ENCODE measurements at places on chromosomes 12 and 14.

GRCh38 chr14:68766299-68767247 lies 26.3 kb downstream of the ZFP36L1 start:
- DNase-seq, result no peak

- no peak for DNase-seq
Observed at GRCh38 chr14:38208618-38209562, 1.2 kb downstream of the SSTR1 start.

DNA sequence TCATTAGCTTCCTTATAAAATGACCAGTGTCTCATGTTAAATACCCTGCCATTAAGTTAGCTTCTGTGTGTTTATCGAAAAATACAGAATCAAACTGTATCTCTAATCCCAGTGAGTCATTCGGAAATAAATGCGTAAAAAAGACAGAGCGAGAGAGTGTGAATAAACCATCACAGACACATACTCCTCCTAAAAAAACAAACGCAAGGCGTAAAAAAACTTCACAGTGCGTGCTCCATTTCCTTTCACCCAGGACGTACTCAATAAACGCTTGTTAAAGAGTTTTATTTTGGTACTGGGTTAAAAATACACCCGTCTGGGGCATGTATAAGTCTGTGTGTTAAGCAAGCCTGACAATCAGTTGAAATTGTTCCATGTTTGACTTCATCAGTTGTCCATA lies 58.8 kb upstream of the ISM2 start:
- DNase-seq, result no peak

DNA sequence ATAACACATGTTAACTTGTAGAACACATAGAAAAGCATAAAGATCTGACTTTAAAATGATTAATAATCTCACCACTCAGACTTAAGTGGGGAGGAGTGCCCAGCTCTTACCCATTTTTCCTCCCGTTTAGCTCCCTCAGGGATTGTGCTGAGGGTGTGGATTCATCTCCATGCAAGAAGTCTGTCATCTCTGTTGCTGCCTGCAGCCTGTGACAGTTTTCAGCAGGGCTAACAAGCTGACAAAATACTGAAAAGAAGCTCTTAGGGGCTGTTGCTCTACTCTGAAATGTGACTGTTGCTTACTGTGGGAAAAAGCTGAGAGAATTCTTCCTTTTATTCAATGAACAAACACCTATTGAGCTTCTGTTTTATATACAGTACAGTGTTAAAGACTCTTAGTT lies 216.2 kb downstream of the CPNE8 start:
- DNase-seq, result no peak

- DNase-seq, result no peak
Observed at GRCh38 chr14:95346820-95347219, 27.1 kb upstream of the CLMN start.

GRCh38 chr14:52988139-52988538 lies 37.3 kb upstream of the FERMT2 start:
- no peak for DNase-seq

DNA sequence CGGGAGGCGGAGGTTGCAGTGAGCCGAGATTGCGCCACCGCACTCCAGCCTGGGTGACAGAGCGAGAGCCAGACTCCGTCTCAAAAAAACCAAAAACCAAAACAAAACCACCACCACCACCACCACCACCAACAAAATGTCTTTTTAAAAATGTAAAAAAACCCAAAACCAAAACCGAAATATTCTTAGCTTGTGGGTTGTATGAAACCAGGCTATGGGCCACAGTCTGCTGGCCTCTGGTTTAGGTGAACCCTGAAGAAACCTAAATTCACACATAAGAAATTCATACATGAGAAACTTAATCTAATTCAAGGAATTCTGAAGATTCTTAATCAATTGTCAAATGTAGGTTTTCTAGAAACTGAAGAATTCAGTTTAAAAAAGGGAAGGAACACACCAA lies 37.6 kb downstream of the INSM2 start:
- DNase-seq, result no peak

GRCh38 chr14:104082807-104083206 lies 2.7 kb upstream of the ASPG start:
- DNase-seq, result no peak

- DNase-seq, result no peak
Observed at GRCh38 chr12:127398016-127398710, 868.8 kb upstream of the TMEM132C start.

- DNase-seq, result no peak
Observed at GRCh38 chr12:39064708-39065107, 159.3 kb upstream of the CPNE8 start.

DNA sequence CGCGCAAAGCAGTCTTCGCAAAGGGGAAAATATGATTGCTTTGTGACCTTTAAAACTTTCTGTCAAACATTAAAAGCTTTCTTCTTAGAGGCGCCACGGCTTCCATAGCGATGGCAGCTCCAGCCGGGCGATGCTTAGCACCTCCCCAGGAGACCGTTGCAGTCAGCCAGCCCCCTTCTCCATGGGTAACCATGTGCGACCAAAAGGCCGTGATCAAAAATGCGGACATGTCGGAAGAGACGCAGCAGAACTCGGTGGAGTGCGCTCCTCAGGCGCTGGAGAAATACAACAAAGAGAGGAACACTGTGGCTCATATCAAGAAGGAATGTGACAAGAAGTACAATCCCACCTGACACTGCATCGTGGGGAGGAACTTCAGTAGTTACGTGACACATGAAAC lies 12.7 kb upstream of the STON2 start:
- DNase-seq, result no peak

DNA sequence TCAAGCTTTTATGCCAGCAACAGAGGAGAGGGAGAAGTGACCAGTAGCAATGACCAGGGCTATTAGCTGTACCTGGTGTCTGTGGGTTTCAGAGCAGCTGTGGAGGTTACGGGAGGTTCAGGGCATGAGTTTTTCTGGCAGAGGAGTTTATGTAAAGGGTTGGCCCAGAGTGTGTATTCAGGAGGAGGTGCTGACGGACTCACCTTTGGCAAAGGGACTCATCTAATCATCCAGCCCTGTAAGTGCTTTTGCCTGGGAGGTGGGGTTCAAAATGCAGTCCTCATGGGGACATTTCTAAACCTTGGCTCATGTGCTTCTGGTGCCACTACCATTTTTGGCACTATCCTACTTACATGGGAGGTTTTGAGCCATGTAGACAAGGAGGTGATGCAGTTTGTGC lies 95.3 kb downstream of the DAD1 start:
- DNase-seq, result no peak

DNA sequence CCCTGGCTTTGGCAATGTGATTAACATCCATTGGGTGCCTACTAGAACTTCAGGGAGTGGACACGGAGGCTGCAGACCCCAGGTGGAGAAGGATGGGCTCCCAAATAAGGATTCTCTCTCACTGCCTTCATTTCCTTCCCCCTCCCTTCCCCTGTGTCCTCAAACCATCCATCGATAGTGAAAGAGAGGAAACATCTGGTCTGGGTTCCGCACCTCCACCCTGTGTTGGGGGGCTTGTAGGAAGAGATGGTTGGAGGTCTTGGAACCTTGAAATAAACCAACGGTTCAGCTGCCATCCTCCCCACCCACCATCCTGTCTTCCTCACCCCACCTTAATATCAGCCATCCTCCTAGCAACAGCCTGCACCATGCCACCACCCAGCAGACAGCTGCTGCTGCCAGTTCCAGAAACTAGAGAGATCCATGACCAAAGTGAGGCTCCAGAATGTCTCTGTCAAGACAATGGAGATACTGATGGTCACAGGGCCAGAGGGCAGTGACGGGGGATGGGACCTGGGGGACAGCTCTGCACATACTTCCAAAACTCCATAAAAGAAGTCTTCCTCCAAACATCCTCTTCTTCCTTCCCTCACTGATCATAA lies 153.1 kb upstream of the CCND2 start:
- no peak for DNase-seq

- no peak for DNase-seq
Observed at GRCh38 chr12:5648692-5649359, 216.9 kb downstream of the NTF3 start.

DNA sequence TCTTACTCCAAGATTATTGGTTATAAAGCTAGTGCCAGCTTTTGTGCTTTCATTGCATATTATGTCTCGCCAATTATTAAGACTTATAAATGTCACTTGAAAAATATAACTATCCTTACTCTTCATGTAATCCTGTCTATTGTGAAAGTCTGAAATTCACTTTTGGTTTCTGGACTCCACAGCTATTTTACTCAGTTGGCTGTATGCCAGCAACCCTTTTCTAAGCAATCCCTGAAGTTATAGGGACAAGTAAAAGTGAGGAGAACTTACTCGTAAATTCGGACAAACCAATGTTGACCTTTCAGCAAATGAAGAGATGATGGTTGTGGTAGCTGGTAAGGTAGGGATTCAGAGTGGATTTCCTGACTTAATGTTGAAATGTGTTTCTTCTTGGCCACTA lies 196.3 kb downstream of the NPAS3 start:
- DNase-seq, result no peak

DNA sequence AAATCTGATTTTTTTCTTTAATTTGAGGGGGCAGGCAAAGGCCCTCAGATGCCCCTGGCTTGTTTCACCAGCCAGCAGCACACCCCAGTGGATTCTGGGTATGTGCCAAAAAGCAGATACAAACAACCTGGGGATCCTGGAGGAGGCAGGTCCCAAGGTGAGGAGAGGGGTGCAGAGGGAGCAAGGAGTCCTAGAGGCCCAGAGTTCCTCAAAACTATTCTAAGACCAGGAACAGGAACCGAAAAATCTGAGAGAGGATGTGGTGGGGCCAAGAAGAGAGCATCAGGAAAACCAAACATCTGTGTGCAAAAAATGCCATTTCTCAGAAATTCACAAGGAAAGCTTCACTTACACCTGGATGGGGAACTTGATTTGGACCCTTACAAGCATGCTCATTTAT lies 8.2 kb downstream of the KCNA5 start:
- DNase-seq, result no peak

GRCh38 chr12:106003297-106003696 lies 135.5 kb downstream of the NUAK1 start:
- DNase-seq, result no peak

DNA sequence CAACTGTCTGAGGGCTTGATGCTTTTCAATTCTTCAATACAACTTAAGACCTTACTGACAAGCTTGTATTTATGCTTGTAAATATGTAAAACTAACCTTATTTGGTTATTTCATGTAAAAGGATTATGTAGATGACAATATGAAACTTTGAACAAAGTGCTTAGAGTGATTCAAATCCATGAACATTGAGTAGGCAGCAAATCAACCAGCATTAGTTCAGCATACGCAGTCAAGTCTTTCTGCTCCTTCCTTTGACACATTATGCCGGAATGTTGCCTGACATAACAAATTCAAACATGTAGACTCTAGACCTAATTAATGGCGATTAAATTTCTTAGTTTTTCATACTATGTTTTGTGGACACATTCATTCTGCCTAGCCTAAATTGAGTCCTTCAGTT lies 105.2 kb downstream of the FGD4 start:
- DNase-seq, result no peak

- no peak for DNase-seq
Observed at GRCh38 chr12:116620124-116620491, 60.9 kb downstream of the MAP1LC3B2 start.

- DNase-seq, result no peak
Observed at GRCh38 chr12:124871297-124871696, 7.6 kb upstream of the SCARB1 start.

DNA sequence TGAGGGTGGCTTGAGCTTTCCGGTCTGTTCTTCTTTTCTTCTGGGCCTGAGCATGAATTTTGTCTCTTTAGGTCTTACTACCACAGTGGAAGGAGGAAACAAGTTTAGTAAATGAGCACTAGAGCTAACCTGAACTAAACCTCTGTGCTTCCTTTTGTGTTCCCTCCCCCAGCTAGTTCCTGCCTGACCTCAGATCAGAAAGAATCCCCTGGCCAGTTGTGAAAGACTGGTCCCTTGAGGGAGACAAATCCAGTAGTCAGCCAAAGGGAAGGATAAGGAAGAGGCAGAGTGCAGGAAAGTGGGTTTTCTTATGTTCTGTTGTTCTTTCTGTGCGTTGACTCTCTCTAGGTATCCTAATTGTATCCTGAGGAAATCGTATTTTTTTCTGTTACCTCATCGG lies 17.5 kb downstream of the ZNF664 start:
- DNase-seq, result no peak

DNA sequence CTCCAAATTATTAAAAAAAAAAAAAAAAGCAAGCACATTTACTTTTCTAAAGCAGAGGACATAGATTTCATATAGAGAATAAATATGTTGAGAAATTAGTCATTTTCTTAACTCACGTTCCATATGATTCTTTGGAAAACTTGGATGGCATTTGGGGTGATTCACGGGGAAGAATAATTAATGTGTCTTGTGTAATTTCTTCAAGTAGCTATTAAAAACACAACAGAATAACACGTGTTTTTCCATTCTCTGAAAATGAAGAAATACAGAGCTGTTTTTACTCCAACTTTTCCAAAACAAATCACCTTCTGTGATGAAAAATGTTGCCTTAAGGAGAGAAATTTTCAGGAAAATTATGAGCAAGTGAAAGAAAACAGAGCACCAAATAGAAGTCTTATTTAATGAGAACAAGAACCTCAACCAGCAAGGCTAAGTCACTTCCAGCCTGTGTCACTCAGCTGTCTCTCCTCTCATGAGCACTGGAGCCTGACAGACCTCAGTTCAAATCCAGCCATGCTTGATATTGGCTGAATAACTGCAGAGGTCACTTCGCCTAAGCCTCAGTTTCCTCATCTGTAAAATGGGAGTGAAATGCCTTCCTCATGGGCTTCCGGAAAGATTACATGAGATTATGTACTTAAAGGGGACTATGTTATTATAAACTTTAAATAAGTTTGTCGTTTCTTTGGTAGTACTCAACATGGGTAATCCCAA lies 42.8 kb upstream of the NUAK1 start:
- no peak for DNase-seq

- DNase-seq, result no peak
Observed at GRCh38 chr12:26798023-26798422, 35.0 kb downstream of the ITPR2 start.

DNA sequence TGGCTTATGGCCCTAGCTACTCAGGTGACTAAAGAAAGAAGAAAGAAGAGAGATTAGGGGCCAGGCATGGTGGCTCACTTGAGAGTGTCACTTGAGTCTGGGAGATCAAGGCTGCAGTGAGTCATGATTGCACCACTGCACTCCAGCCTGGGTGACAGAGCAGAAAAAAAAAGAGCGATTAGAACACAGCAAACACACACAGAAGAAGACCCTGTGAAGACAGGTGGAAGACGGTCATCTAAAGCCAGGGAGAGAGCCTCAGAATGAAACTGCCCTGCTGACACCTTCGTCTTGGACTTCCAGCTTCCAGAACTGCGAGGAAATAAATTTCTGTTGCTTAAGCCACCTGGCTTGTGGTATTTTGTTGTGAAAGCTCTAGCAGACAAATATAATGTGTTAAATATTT lies 17.5 kb upstream of the PPP1CC start:
- DNase-seq, result no peak

DNA sequence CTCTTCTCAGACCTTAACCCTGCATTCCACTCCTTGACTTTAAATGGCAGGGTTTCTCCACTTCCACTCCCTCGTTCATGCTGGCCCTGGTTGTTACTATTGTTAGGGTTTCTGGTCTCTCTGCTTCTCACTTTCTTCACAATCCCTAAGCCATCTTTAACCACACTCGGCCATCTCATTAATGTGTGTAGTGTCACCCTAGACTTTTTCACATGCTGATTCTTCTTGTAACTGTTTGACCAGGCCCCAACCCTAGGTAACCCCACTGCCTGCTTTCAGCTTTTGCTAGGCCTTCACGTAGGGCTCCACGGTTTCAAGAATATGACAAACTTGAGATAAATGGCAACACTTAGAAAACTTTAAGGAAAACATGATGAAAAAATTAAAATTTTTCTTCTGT lies 195.1 kb downstream of the IPO8 start:
- no peak for DNase-seq

- DNase-seq, result no peak
Observed at GRCh38 chr12:59808317-59808910, 212.6 kb downstream of the SLC16A7 start.
